ENCODE measurements at places on chromosomes 5 and 9.

GRCh38 chr5:159400476-159400875 lies 70.2 kb upstream of the IL12B start:
- DNase-seq = no peak

- DNase-seq = peak; percentile 62
Measured at GRCh38 chr9:129483415-129484351, 137.2 kb downstream of the C9orf50 start.

- DNase-seq = no peak
Measured at GRCh38 chr5:148841519-148841918, 15.1 kb downstream of the ADRB2 start.

- no peak for DNase-seq
Measured at GRCh38 chr9:135479469-135480052, at the start of gene PPP1R26. PPP1R26 (plus strand) TSS chr9:135479782; CDS start chr9:135484511, 4,729 bp downstream.

DNA sequence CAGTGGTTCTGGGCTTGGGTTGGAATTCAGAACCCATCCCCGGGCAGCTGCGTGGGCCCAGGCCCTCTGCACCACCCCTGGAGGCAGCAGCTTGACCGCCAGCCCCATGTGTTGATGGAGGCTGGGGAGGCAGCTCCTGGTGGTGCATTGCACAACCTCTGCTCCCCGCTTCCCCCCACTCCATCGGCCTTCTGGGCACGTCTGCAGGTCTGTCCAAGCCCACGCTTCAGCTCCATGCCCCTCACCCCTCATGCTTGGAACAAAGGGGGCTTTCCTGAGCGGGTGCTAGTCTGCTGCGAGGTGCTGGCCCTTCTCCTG lies 1.4 kb downstream of the NCS1 start:
- DNase-seq = no peak

DNA sequence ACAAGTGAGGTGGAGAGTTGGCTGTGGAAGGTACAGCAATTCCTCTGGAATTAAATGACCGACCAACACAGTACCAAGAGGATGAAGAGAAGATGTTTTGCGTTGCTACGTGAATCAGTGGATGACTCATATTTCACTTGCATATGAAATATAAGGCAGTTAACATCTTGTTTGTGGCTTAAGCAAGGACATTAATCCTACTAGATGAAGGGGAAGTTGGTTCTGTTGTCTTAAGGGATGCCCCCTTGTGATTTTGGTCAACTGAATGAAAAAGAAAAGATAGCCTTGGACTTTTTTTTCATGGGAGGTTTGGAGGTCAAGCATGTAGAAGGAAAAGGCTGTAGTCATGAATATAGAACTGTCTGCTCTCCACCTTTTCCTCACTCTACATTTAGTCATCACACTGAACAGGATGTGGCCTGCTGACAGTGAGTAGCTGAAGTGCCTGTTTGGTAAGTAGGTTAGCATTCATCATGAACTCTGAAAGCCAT lies 33.9 kb downstream of the VLDLR start:
- peak; percentile 43 for DNase-seq

DNA sequence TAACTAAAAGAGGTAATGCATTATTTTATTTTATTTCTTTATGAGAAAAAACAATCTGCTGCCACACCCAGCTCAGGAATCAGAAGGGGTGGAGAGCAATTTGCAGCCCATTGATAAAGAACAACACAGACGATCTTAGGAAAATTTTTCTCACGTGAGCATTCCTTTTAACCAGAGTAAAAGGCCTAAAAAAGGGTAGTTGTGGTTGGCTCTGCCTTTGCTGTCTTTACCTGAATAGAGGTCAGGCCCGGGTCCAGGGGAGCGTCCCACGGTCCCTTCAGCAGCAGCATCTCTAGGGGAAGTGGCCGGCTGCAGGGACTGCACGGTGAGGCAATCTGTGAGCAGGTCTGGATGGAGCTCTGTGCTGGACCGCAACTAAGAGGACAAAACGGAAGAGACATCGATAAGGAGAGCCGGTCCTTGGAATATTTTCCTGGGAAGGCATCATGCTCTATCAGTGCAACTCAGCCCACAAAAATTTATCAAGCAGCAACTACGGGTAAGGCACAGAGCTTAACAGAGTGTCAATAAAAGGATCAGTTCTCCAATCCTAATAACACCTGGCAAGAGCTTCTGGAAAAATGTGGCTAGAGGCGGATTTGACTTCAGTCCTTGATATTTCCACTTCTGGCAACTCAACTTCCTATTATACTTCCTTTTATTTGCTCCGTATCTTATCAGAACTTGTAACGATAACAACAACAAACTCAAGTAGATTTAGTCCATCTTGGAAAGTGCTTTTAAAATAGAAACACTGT lies 372.8 kb upstream of the RFX3 start:
- no peak for DNase-seq

- DNase-seq = no peak
Measured at GRCh38 chr9:14323083-14323971, 9.4 kb upstream of the NFIB start.

- DNase-seq = no peak
Measured at GRCh38 chr9:86891886-86892437, 55.3 kb downstream of the GAS1 start.

GRCh38 chr9:98368366-98369065 lies 113.1 kb upstream of the TBC1D2 start:
- no peak for DNase-seq

- peak; percentile 87 for DNase-seq
Measured at GRCh38 chr9:114930056-114930812, at the start of gene TNFSF8. TNFSF8 (minus strand) TSS chr9:114930591; CDS start chr9:114930303, 288 bp downstream.

GRCh38 chr9:103545260-103545659 lies 548.8 kb upstream of the SMC2 start:
- no peak for DNase-seq
